Amniotic stem cell (primary cell): ENCODE measurements at places on chromosomes 4 and X.

DNA sequence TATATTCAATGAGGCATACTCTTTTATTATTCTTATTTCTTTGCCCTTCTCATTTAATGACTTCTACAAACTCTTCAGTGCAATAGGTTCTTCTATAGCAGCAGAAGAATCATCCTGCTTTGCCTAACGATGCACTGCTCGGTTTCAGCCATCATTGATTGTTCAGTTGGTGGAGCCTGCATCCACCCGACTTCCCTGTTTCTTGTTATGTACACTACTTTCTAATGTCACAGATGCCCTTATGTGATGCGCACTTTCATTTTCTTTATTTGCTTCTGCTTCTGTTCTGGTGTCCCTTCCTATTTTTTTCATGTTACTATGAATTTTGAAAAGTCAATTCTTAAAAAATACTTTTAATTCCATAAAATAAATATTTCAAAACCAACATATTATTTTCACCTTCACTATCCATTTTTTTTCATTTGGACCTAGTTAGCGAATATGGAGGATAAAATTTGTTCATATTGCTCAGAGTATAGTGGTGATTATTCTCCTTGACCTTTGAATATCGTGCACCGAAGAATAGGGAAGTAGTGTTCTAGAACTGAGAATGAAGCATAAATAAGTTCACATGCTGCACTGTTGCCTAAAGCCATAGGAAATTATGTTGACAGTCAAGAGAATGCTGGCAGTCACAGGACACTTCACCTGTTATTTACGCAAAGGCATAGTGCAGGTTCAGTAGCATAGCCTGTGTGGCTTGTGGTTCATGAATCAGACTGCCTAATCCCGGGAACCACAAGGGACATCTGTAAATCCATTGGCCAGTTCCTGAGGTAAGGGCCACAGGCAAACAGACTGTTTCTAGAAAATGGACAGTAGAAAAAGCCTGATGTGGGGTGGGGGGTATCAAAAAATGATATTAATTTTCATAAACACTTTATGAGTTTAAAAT is 21.3 kb upstream of the SFRP2 start:
- DNase-seq: no peak

GRCh38 chr4:166014411-166014810 is 141.4 kb downstream of the TLL1 start:
- DNase-seq: no peak

- DNase-seq: no peak
Observed at GRCh38 chr4:4456816-4457578, 70.1 kb downstream of the NSG1 start.

DNA sequence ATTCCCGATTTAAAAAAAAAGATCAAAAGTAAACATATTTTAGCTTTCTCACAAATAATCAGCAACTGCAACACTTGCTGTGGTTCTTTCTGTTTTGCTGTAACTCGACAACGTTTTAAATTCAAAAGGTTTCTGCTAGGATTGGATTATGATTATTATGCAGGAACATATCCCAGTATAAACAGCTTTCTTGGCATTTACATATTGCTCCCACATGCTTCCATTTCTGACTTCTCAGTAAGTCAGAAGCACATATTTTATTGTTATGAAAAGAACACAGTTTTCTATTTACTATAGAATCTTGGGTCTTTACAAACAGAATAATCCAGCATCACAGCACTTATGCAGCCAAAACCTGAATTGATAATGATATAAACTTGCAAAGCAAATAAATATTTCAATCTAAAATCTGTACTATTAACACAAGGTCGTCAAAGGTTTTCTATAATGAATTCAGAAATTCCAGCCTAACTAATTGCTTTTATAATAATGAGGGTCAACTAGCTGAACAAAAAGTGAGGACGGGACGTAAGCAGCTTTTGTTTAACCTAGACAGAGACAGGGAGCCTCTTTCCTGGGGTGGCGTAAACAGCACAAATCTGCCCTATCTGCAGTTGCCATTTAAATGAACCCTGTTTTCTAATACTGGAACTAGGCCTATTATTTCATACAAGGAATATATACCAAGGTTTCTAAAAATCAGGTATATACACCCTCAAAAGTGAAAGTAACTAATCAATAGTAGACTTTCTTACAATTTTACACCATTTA is 9.8 kb upstream of the PCDH18 start:
- no peak for DNase-seq

GRCh38 chr4:661231-661630 is 12.8 kb downstream of the ATP5ME start:
- no peak for DNase-seq

- DNase-seq: no peak
Observed at GRCh38 chrX:129769467-129770154, 10.1 kb upstream of the SASH3 start.

GRCh38 chr4:72391281-72391680 is 177.7 kb downstream of the ADAMTS3 start:
- no peak for DNase-seq

DNA sequence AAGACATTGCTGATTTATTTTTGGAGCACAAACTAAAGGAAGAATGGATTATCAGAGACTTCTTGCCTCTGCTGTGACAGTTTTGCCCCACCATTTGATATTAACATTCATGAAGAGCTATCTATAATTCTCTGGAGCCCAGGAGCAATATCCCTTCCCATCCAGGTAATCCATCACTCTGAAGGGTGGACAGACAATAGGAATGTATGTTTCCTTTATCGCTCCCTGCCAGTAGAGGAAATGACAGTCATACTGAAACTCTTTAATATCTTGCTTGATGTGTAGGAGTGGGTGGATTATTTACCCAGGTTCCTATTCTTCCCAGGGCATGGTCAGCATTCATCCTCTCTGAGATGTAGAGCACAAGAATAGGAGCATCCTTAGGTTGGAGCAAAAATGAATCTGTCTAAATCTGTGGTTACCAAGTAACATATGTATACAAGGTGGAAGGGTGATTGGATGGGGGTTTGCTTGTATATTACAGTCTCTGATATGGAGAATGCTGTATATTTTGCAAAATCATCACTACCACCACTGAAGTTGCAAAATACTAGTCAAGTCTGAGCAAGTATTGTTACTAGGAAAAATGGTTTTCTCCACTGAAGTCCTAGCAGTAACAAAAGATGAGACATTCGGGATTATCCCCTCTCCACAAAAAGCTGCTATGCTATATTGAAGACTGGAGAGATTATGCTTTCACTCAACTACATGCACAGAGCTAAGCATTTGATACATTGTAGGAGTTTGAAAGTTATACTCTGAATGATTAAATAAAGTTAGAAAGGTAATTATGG is 151.6 kb downstream of the CBLL2 start:
- DNase-seq: no peak
